Ovary (tissue), 10 donors: ENCODE measurements at places on chromosomes 5 and 9.
A peak's percentile ranks its signal among the peaks of the same experiment; 100 is the strongest.

DNA sequence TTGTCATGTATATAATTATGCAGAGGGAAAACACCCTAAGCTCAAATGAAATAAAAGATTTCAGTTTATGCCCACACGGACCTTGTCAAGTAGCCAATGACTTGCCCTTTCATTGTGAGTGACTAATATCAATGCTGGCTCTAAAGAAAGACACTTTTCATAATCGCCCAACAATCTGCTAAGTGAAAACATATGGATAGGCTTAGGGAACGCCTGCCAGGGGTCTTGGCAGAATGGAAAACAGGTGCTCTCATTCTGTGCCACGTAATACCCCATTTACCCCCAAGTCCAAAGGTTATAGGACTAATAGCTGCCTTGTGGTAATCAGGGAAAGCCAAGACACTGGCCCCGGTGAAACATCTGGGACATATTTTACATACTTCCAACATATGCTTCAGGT is 157.7 kb downstream of the SLF1 start:
- H3K27ac ChIP-seq = no peak overlapping the region
- DNase-seq = no peak
- no peak overlapping the region for H3K4me3 ChIP-seq
- no peaks in the 10 kb centered on the region for H3K36me3 ChIP-seq
- no peaks in the 10 kb centered on the region for H3K27me3 ChIP-seq
- no peaks in the 10 kb centered on the region for H3K4me1 ChIP-seq

GRCh38 chr5:54547711-54548250 is 30.2 kb downstream of the SNX18 start:
- peak; percentile 63 for DNase-seq
- H3K4me3 ChIP-seq = no peak overlapping the region
- peaks cover 13% of the 10 kb centered on the region for H3K4me1 ChIP-seq
- no peaks in the 10 kb centered on the region for H3K27me3 ChIP-seq
- H3K36me3 ChIP-seq = no peaks in the 10 kb centered on the region
- H3K27ac ChIP-seq = no peak overlapping the region

DNA sequence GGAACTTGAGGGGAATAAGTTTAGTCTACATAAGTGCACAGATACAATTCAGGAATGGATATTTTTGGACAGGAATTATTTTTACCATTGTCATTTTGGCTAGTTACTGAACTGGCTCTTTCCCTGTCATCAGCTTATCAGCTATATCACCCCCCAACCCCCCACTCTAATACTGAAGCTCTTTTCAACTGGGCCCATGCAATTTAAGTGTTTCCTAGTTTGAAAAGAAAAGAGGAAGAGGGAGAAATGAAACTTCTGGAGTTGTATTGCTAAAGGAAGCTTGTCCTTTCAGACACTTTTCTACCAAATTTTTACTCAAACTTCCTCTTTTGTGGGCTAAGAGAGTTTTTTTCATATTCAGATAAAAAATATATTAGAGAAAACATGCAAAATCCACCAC is 18.5 kb upstream of the TIMD4 start:
- no peaks in the 10 kb centered on the region for H3K36me3 ChIP-seq
- H3K27me3 ChIP-seq = no peaks in the 10 kb centered on the region
- no peak overlapping the region for H3K4me3 ChIP-seq

DNA sequence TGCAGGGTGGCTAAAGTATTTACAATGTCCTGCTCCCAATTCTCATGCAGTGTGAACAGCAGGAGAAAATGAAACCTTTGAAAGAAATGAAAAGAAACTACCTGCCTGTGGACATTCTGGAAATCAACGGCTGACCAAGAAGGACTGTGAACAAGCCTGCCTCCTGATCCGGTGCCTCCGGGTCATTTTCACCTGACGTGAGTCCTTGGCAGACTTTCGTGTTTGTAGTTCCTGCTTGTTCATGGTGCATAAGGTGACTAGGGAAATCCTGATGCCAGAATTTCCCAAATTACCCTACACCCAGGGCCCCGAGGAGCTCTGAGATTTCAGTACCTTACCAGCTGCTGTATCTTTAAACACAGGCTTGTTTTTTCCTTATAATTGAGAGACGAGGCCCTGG is 317.5 kb downstream of the TLE1 start:
- no peaks in the 10 kb centered on the region for H3K27me3 ChIP-seq
- H3K4me3 ChIP-seq = no peak overlapping the region
- H3K27ac ChIP-seq = no peak overlapping the region
- peaks cover 2% of the 10 kb centered on the region for H3K4me1 ChIP-seq
- DNase-seq = no peak
- H3K36me3 ChIP-seq = no peaks in the 10 kb centered on the region

DNA sequence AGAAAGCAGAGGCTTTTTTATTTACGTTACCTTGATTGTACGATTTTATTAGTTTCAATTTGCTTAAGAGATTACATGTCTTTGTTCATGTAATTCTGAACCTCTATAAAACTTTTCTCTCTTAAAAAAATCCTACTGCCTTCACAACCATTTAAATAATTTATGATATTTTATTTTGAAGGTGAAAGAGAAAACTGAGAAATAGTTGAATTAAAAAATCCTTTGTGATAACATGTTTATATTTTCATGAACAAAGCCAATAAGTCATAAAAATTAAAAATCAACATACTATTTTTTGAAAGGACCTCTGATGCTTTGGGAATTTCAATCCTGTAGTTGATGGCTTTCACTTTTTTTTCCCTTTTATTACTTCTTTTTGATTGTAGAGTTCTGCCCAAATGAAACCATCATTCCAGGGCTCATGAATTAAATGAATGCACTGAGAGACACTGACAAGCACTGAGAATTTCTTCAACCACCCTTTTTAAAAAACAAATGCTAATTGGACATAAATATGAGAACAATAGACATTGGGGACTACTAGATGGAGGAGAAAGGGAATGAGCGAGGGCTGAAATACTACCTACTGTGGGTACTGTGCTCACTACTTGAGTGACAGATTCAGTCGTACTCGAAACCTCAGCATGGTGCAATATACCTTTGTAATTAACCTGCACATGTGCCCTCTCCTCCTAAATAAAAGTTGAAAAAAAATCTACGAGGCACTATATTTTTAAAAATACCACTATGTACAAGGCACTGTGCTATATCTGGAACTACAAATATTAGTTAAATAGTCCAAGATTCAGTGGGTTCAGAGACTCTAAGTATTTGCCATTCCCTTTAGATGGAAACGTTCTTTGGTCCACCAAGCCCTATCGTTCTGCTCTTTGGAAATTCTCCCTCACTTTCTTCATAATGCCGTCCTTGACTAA is 5.9 kb downstream of the CDKN2A start:
- H3K4me3 ChIP-seq = no peak overlapping the region
- no peak for DNase-seq
- H3K27me3 ChIP-seq = no peaks in the 10 kb centered on the region
- H3K4me1 ChIP-seq = no peaks in the 10 kb centered on the region
- no peak overlapping the region for H3K27ac ChIP-seq
